ENCODE measurements at places on chromosomes 1 and 21.

GRCh38 chr1:156198831-156199349, 5.0 kb downstream of the SLC25A44 start:
- peaks cover 15% of the 10 kb centered on the region for H3K4me1 ChIP-seq
- no peaks in the 10 kb centered on the region for H3K27me3 ChIP-seq
- peaks cover 3% of the 10 kb centered on the region for H3K36me3 ChIP-seq
- H3K4me3 ChIP-seq = no peak overlapping the region
- H3K27ac ChIP-seq = no peak overlapping the region

GRCh38 chr1:30683699-30684098, 39.7 kb downstream of the MATN1 start:
- peaks cover 48% of the 10 kb centered on the region for H3K27me3 ChIP-seq
- H3K27ac ChIP-seq = no peak overlapping the region
- no peaks in the 10 kb centered on the region for H3K36me3 ChIP-seq
- H3K4me1 ChIP-seq = peaks cover 4% of the 10 kb centered on the region
- H3K4me3 ChIP-seq = no peak overlapping the region

- no peak overlapping the region for H3K27ac ChIP-seq
- no peaks in the 10 kb centered on the region for H3K36me3 ChIP-seq
- DNase-seq = no peak
- no peak overlapping the region for H3K4me3 ChIP-seq
These were observed 290.5 kb downstream of the AJAP1 start for GRCh38 chr1:4944911-4945310.

DNA sequence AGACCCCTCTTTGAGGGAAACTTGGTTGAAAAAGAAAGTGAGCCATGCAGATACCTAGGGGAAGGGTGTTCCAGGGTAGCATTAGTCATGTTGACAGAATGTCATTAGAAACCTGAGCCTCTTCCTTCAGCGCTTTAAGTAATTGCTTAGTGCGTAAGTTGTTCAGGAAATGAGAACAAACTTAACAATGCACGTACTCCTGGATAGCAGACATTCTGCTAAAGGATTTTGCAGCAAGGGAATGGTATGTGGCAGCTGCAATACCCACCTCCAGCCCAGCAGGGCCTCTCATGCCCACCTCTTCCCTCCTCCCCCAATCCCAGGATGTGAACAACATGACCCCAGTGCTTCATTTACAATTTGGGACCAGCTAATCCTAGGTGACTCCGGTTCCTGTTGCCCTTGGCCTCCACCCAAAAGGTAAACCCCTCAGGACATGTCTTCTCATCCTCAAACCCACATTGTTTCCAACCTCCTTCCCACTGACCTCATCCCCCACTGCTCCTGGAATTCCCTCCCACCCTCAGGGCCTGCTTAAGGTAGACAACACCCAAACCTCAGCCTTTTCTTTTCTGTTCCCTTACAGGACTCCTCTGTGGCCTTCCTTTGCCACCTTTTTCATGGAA, 98.0 kb upstream of the BCAR3 start:
- no peaks in the 10 kb centered on the region for H3K27me3 ChIP-seq
- no peak overlapping the region for H3K4me3 ChIP-seq
- H3K27ac ChIP-seq = no peak overlapping the region
- H3K36me3 ChIP-seq = no peaks in the 10 kb centered on the region
- H3K4me1 ChIP-seq = no peaks in the 10 kb centered on the region

DNA sequence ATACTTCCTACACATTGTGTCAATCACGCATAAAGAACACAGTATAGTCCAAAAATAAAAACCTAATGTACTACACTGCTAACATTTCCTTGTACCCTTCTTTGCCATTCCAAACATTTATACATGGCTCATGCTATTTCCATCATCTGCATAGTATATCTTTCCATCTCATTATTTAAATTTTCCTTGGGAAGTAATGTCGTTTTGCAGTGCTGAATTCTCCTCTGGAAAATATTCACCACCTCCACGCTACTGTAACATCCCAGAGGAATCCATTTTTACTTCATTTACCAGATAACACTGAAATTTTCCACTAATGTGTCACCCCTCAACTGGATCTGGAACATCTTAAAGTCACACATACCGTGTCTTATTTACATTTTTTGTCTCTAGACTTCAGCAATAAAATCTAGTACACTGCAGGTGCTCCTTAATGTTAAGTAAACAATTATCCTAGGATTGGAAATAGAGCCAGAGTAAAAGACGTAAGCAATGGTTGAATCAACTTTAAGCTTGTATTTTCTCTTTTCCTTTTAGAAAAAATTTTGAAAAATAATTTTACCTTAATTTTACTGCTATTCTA, 881.0 kb downstream of the AMY1C start:
- no peaks in the 10 kb centered on the region for H3K27me3 ChIP-seq
- no peaks in the 10 kb centered on the region for H3K4me1 ChIP-seq
- no peaks in the 10 kb centered on the region for H3K36me3 ChIP-seq
- H3K27ac ChIP-seq = no peak overlapping the region

- no peaks in the 10 kb centered on the region for H3K4me1 ChIP-seq
- H3K36me3 ChIP-seq = no peaks in the 10 kb centered on the region
- H3K4me3 ChIP-seq = no peak overlapping the region
- no peak overlapping the region for H3K27ac ChIP-seq
These were observed 49.3 kb upstream of the AJAP1 start for GRCh38 chr1:4605158-4605557.

GRCh38 chr1:17059391-17060305, 5.8 kb upstream of the SDHB start:
- peak; percentile 80 for DNase-seq
- no peaks in the 10 kb centered on the region for H3K4me1 ChIP-seq
- H3K36me3 ChIP-seq = no peaks in the 10 kb centered on the region
- no peak overlapping the region for H3K4me3 ChIP-seq
- no peak overlapping the region for H3K27ac ChIP-seq
- no peaks in the 10 kb centered on the region for H3K27me3 ChIP-seq

DNA sequence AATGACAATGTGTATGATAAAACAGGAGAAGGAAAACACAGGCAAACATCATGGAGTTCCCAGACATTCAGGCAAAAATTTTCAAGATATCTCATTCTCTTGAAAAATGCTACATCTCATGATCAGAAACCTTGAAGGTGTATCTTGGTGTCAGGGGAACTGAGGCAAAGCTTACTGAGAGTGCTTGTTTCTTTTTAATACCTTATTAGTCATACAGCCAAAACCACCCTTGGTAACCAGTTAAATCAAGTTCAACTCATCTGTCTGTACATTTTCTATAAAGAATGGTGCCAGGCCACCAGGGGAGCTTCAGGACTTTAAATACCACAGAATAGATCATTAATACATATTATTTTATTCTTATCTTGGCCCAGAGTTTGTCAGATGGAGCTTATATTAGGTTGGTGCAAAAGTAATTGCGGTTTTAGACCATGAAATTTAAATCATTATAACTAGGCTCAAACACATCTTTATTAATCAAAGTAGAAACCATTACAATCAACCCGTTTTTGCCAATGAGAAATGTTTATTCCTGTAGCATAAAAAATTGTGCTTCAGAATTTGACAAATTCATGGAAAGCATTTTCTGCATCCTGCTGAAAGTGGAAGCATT, 1036.0 kb downstream of the AMY1C start:
- no peaks in the 10 kb centered on the region for H3K27me3 ChIP-seq
- no peak overlapping the region for H3K4me3 ChIP-seq
- DNase-seq = no peak
- H3K4me1 ChIP-seq = no peaks in the 10 kb centered on the region
- H3K27ac ChIP-seq = no peak overlapping the region

- peak overlapping the region; percentile 34 for H3K4me3 ChIP-seq
- peaks cover 9% of the 10 kb centered on the region for H3K4me1 ChIP-seq
- no peak overlapping the region for H3K27ac ChIP-seq
- no peaks in the 10 kb centered on the region for H3K36me3 ChIP-seq
- H3K27me3 ChIP-seq = peaks cover 33% of the 10 kb centered on the region
- DNase-seq = no peak
These were observed 463 bp downstream of the IL12RB2 start for GRCh38 chr1:67308136-67308535.

- DNase-seq = no peak
- no peak overlapping the region for H3K4me3 ChIP-seq
- H3K27ac ChIP-seq = peak overlapping the region; percentile 32
- H3K36me3 ChIP-seq = no peaks in the 10 kb centered on the region
These were observed 110.8 kb downstream of the KCND3 start for GRCh38 chr1:111878649-111879048.

DNA sequence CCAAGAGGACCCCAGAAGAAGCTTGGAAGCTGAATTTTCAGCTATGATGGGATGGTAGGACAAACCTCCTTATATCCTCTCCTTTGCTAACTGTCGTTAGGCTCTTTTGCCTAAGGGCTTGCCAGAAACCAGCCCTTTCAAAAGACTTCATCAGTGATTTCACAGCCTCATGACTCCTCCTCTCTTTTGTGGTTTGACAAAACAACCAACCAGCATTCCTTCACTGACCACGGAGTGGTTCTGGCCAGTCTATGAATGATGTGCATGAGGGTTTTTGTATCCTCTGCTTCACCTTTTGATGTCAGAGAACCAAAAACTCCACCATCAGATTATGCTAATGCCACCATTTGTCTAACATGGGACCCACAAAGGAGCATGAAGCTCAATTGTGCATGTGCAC, 116.9 kb upstream of the COA6 start:
- H3K27me3 ChIP-seq = no peaks in the 10 kb centered on the region
- DNase-seq = no peak
- no peak overlapping the region for H3K4me3 ChIP-seq
- H3K36me3 ChIP-seq = no peaks in the 10 kb centered on the region
- H3K4me1 ChIP-seq = no peaks in the 10 kb centered on the region

DNA sequence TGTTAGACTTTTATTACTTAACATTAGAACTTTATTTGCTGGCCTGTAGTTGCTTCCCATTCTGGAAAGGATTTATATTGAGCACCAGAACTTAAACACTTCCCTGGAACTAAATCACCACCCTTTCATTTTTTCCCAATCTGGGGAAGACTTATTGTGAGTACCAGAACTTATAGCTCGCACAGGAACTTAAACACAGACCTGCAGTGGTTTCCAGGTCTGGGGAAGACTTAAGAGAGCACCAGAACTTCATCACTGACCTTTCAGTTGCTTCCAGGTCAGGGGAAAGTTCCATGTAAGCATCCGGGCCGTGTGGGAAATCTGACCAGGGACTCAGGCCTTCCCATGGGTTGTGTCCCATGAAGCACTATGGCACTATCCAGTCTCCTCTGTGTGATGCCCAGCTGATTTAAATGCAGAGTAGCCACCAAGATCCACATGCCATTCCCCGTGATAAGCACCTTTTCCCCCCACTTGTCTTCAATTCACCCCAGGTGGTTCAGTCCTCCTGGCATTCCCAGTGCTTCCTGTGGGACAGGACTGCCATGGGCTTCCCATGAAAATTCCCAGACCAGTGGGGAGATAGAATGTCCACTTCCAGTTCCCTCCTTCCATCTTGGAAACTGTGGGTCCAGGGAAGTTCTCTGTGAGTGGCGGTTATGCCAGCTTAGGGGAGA, 48.9 kb downstream of the C4BPA start:
- H3K27ac ChIP-seq = no peak overlapping the region
- H3K4me1 ChIP-seq = no peaks in the 10 kb centered on the region
- H3K4me3 ChIP-seq = no peak overlapping the region
- no peak for DNase-seq
- H3K36me3 ChIP-seq = no peaks in the 10 kb centered on the region

DNA sequence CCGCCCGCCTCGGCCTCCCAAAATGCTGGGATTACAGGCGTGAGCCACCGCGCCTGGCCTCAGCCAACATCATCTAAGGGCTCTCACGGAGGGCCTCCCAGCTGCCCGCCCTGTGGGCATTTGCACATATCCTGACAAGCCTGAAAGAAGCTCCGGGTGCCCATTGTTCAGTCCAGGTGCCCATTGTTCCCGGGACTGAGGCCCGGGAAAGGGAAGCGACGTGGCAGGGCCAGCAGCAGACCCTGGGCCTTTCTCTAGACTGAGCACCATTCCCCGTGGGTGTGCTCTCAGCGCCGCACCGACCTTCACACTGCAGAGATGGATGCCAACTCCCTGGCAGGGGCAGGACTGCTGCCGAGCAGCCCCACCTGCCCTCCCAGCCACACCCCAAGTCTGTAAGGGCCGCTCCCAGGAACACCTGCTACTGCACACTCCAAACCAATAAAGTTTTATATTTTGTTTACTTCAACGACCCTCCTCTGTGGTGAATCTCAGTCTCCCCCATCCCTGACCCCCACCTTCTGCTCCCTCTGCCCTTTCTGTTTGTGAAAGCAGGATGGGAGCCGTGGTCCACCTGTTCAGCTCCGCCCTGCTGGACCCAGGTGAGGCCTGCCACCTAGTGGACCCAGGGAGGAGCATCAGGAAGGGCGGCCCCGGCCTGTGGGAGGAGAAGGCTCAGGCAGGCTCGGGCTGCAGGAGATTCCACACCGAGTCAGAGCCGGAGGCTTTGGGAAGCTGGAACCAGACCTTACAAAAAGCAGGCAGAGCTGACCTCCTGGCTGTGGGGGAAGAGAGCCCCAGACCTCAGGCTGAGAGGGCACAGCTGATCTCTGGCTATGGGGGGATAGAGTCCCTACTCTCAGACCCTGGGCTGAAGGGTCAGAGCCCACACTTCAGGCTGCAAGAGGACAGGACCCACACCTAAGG, 1.1 kb upstream of the TMEM82 start:
- peak; percentile 94 for DNase-seq
- peak overlapping the region; percentile 13 for H3K4me3 ChIP-seq
- peak overlapping the region; percentile 86 for H3K27ac ChIP-seq
- H3K36me3 ChIP-seq = no peaks in the 10 kb centered on the region
- peaks cover 5% of the 10 kb centered on the region for H3K4me1 ChIP-seq

GRCh38 chr1:167782946-167783345, 61.2 kb downstream of the MPZL1 start:
- H3K4me1 ChIP-seq = no peaks in the 10 kb centered on the region
- no peaks in the 10 kb centered on the region for H3K27me3 ChIP-seq
- H3K36me3 ChIP-seq = no peaks in the 10 kb centered on the region
- H3K4me3 ChIP-seq = no peak overlapping the region
- no peak overlapping the region for H3K27ac ChIP-seq

- no peak for DNase-seq
- H3K27me3 ChIP-seq = no peaks in the 10 kb centered on the region
- H3K36me3 ChIP-seq = peaks cover 7% of the 10 kb centered on the region
- H3K4me3 ChIP-seq = no peak overlapping the region
- H3K4me1 ChIP-seq = no peaks in the 10 kb centered on the region
These were observed 130.8 kb downstream of the USP25 start for GRCh38 chr21:15860541-15860940.

- peaks cover 21% of the 10 kb centered on the region for H3K27me3 ChIP-seq
- no peak overlapping the region for H3K4me3 ChIP-seq
- H3K4me1 ChIP-seq = no peaks in the 10 kb centered on the region
- no peaks in the 10 kb centered on the region for H3K36me3 ChIP-seq
These were observed 35.1 kb upstream of the SLC30A10 start for GRCh38 chr1:219963432-219963831.

- H3K36me3 ChIP-seq = no peaks in the 10 kb centered on the region
- no peak overlapping the region for H3K4me3 ChIP-seq
- H3K4me1 ChIP-seq = no peaks in the 10 kb centered on the region
- DNase-seq = no peak
These were observed 1729.9 kb downstream of the NCAM2 start for GRCh38 chr21:22728091-22728490.

DNA sequence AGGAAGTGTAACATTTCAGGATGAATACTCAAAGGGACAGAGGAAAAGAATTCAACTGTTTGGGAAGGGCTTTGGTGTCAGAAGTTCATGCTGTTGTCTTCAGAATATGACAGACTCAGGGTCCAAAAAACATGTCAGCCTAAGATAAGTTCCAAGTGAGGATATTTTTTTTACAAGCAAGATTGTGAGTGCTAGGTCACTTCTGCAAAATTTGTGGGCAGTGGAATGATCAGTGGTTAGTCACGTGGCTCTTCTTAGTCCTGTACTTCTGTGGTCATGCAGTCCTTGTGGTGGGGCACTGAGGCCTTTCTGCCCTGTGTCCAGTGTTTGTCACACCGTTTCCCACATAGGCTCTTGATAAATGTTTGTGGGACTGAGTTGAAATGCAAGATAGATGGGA, 5.2 kb downstream of the RGL1 start:
- DNase-seq = peak; percentile 16
- H3K27me3 ChIP-seq = peaks cover 8% of the 10 kb centered on the region
- no peak overlapping the region for H3K4me3 ChIP-seq

Measured in transverse colon (tissue), 4 donors.